ENCODE measurements at places on chromosomes 5 and 9. TPM values are rescaled to one million over a fixed set of nuclear protein-coding genes. Genes with fewer than 3 reads are reported as not detected.

C5orf22 gene
- 12.2 TPM for total RNA-seq

ZFP37 gene
- 2.5 TPM for total RNA-seq

IFNA21 gene
- total RNA-seq = not detected

SPINK1 gene
- 0.95 TPM for total RNA-seq

RGP1 gene
- 15.7 TPM for total RNA-seq

TLX3 gene
- total RNA-seq = not detected

Measured in A549 treated with GW870086 at 1 μM for 4 hours (cell line).